ENCODE measurements at places on chromosomes 5 and 9. TPM values are rescaled to one million over a fixed set of nuclear protein-coding genes. Genes with fewer than 3 reads are reported as not detected.
A peak's percentile ranks its signal among the peaks of the same experiment; 100 is the strongest.

GRCh38 chr5:140356853-140357725 is 2.9 kb upstream of the SLC4A9 start:
- no peak for DNase-seq

- DNase-seq, result no peak
These were observed 16.2 kb downstream of the BTF3 start for GRCh38 chr5:73514418-73514817.

GRCh38 chr5:178077751-178078150 is 35.6 kb upstream of the N4BP3 start:
- DNase-seq, result no peak

DNA sequence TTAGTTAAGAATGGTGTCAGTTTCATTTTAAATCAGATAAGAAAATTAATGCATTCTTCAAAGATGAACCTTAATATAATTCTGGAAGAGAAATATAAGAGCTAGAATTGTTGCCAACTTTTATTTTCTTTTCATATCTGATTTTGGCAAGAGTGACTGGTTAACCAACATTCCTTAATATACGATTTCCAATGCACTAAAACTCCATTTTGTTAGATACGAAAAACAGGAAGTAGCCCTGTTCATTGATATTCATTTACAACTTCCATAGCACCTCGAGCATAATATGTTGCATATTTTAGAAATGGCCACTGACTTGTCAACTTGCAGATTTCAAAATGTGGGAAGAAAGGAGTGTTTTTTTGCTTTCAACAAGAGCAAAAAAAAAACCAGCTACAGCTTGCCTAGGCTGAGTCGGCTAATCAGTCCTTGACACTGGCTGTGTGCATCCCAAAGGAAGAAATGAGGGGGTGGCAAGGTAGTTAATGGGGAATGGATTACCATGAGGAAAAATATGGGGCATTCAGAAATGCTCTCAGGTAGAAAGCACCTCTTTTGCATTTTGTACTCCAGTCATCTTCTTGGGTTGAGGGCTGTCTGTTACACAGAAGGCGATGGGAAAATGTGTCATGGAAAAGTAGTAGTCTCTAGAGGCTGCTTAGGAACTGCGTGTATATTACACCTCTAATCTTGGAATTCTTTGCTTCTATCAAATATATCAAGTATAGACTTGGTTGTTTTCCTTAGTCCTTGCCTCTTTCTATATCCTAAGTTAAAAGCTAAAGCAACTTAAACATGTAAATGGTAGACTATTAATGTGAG is 3.9 kb downstream of the MAP3K1 start:
- no peak for DNase-seq

DNA sequence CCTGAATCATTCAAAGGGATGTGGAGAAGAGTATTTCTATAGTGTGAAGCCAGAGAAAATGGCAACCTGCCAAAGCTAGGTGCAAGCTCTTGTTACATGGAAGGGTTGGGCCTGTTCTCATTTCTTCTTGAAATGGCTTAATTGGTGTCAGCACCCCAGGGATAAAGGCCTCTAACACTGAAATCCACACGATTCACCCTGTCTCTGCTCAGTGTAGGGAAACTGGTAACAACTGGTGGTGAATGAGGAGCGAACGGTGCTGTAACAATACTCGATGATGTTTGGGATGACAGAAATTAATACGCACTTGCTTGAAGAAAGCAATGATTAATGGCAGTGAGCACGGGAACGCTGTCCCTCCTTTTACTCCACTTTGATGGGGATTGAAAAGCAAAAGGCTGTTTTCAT is 16.2 kb downstream of the PBX3 start:
- DNase-seq, result no peak

DNA sequence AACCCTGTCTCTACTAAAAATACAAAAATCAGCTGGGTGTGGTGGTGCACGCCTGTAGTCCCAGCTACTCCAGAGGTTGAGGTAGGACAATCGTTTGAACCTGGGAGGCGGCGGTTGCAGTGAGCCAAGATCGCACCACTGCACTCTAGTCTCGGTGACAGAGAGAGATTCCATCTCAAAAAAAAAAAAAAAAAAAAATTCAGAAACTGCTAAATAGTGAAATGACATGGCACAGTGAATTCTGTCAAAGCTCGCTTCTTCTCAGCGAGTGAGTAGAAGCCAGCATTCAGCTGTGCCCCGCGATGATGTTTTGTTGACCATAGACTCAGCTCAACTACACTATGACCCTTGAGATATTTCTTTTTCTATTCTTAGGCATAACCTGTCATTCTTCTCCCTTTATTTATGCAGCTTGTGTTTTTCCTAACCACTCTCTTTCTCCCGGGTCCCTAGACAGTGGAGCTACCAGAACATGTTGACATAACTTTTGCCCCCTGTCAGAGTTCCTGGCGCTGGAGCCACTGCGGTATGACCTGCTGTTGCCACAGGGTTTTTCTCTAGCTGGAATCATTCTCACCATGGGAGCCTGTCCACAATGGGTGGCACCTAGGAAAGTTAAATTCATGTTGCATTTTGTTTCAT is 13.5 kb upstream of the IQGAP2 start:
- DNase-seq, result no peak

DNA sequence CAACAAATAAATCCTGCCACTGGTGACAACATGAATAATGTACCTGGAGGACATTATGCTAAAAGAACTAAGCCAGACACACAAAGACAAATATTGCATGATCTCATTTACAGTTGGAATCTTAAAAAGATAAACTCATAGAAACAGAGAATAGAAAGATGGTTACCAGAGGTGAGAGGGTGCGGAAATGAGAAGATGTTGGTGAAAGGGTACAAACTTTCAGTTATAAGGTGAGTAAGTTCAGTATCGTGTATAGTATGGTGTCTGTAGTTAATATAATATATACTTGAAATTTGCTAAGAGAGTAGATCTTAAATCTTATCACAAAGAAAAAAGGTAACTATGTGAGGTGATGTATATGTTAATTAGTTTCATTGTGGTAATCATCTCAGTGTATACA is 63.3 kb downstream of the PRRC1 start:
- no peak for DNase-seq

DNA sequence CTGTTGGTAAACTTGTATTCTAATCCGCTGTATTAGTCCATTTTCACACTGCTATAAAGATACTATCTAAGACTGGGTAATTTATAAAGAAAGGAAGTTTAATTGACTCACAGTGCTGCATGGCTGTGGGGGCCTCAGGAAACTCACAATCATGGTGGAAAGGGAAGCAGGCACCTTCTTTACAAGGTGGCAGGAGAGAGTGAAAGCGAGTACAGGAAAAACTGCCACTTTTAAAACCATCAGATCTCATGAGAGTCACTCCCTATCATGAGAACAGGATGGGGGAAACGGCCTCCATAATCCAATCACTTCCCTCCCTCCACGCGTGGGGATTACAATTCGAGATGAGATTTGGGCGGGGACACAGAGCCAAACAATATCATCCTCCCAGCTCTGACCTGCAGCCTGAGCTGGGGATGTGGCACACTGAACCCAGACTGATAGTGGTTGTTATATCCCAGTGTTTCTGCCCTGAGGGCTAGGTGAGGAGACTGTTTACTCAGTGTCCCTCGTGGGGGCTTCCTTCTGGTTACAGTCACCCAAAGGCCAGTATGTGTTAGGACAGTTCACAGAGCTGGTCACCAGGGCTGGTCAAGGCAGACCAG is 488.3 kb downstream of the KDM4C start:
- no peak for DNase-seq

DNA sequence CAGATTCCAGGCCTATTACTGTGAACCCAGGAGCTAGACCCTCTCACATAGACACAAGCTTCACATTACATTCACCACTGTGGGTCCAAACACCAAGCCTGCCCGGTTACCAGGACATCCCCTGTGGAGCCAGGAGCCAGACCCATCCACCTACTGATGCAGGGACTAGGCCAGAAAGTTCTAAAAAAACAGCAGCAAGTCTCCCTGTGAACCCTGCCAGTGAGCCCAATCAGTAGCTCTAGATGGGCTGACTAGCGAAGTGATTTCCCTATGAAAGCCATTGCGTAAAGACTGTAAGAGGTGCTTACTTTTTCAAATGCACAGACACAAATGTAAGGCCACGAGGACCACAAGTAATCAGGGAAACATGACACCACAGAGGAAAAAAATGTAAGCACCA is 352.3 kb downstream of the TMEM161B start:
- DNase-seq, result no peak

DNA sequence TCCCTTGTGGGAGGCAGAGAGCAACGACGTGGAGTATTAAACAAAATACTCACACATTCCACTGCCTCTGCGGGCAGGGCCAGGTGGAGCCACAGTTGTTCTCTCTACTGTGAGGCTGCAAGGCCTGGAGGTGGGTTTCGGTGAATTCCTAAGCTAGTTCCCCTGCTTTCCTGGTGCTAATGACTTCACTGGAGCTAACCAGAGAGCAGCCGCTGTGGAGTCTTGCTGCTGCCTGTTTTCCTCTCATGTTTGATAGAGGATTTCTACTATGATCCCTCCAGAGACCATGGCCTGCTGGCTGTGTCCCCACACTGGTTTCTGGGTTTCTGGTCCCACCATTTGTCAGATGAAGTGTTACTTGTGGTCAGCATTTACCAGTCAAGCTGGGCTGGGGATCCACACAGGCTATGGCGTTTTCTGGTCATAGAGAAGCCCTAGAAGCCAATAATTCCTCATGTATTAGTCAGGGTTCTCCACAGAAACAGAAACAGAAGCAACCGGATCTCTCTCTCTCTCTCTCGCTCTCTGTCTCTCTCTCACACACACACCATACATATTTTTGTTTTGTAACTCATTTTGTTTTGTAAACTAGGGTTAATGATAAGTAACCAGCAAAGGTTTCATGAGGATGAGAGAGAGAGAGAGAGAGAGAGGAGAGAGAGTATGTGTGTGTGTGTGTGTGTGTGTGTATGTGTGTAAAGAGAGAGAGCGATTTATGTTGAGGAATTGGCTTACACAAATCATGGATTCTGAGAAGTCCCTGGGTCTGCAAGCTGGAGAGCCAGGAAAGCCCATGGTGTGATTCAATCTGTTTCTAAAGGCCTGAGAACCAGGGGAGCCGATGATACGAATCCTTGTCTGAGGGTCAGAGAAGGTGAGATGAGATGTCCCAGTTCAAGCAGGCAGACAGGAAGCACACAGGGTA is 403.0 kb downstream of the GADD45G start:
- no peak for DNase-seq

- DNase-seq, result no peak
These were observed 34.8 kb downstream of the HMGXB3 start for GRCh38 chr5:150035139-150035895.

DNA sequence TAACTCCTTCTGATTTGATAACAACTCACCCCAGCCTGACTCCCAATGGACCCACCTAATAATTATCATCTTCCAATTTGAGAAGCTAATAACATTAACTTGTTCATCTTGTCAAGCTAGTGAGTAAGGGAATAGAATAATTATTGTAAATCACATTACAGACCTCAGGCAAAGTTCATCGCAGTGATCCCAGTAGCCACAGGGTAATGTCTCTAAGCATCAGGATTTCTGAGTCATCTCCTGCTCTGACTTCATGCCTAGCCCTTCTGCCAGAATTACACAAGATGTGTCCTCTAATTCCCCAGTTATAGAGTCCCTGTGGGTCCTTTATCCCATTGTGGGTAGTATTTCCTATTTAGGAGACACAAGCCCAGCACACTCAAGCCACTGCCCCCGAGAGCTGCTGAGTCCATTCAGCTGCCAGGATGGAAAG is 365.7 kb downstream of the DEPDC1B start:
- DNase-seq, result no peak

DNA sequence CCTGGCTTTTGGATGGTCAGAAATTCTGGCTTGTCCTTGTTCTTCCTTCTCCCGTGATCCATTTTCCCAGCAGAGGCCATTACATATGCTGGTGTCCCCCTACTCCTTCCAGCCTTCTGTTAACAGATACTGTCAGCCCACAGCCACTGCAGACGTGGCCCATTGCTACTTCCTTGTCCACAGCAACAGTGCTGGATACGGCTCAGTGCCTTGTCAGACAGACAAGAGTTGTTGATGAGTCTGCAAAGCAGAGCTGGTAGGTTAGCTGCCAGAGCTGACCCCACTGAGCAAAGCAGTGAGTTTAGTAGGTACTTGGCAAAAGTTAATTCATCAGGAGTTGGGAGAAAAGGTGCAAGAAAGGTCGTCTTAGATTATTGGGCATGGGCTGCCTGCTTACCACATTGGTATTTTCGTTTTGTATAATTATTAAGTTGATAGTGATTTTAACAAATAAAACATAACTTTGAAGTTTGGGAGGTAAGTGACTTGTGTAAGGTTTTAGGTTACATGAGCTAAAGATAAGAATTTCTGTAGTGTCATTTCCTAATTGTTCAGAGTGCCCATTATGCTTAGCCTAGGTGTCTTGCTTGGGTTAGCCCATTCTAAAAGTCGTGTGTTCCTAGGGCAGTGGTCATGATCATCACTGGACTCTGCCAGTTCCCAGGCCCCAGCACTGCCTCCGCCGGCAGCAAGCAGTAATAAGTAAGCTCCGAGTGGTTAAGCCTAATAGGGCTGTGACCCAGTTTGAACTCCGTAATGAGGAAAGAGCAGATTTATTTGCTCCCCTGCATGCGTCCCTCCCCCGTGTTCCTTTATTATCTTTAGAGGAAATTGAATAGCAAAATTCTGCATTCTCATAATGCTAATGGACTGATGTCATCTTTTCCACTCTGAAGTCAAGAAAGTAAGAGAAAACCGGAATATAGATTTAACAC is 292.0 kb downstream of the FANCC start:
- peak; percentile 82 for DNase-seq

DNA sequence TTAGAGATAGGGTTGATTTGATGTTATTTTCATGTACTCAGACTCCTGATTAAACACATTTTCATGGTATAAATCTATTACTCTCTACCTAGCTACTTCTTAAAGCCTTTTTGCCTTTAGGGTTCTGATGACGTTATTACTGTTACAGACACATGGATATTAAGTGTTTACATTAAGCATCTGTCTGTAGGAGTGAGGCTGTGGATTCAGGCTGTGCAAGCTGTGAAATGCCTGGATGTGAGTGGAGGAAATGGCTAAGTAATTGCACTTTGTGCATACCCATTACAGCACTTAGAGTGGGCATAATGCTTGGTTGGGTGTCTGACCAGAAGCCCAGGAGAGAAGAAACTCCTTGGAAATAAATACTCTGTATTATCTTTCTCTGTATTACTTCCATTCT is 186.8 kb downstream of the SNX18 start:
- DNase-seq, result no peak

SLC6A18 gene
- not detected for total RNA-seq

RNF224 gene
- not detected for total RNA-seq

FOXD4L5 gene
- 0.07 TPM for total RNA-seq

C9 gene
- total RNA-seq, result not detected

MAMDC4 gene
- 8.6 TPM for total RNA-seq

KIAA0825 gene
- 2.9 TPM for total RNA-seq

ANKRD34B gene
- total RNA-seq, result not detected

All from heart right ventricle (tissue), 16 donors.